Activated T-helper 17 cell treated with anti-CD3 and anti-CD28 coated beads, Interleukin-2, amount 50 U/mL, for 72 hours (primary cell): ENCODE measurements at places on chromosomes 11 and 22.
A peak's percentile ranks its signal among the peaks of the same experiment; 100 is the strongest.

GRCh38 chr11:67119585-67120391 is 725 bp downstream of the KDM2A start:
- ATAC-seq = peak; percentile 0

DNA sequence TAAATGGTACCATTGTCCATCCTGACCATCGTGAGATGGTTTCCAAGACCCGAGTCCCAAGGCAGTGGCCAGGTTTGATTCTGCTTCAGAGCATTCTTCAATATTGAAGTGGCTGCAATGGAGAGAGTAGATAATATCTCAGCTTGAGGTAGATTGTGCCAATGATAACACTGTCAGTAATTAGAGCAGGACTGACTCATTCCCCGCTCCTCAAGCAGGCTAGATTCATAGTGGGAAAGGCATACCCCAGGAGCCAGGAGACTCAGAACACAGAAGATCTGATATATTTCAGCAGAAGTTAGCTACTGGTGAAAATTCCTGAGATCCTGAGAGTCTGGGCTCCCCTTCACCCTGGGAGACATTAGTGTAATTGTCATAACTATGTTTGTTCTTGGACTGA is 55.6 kb upstream of the LARGE1 start:
- ATAC-seq = no peak

- no peak for ATAC-seq
Observed at GRCh38 chr22:49291169-49291568, 536.5 kb downstream of the BRD1 start.

DNA sequence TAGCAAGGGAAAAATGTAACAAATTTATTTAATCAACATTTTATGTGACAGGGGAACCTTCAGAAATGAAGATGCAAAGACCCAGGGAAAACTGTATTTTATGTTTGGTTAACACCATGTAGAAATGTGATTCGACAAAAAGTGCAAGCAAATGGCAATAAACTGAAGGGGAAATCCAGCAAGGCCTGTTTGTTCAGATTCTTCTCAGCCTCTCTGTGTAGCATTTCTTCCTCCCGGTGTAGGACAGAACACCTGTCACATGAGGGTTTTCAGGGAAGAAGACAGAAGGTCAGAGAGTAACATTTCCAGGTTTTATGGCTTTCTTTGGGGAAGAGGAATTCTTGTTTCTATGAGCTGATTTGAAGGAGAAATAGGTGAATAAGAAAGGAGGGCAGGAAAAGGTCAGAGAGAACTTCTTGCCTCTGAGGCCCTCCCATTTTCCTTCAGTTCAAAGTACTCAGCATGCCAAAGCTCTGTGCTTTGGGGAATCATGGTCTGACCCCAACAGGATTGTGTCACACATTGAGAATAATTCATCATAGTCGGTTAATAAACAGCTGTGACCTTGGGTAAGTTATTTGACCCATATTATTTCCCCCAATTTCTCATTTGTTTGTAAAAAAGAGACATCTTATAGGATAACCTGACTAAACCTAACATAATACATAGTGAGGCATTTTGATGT is 45.5 kb upstream of the ME3 start:
- ATAC-seq = no peak

DNA sequence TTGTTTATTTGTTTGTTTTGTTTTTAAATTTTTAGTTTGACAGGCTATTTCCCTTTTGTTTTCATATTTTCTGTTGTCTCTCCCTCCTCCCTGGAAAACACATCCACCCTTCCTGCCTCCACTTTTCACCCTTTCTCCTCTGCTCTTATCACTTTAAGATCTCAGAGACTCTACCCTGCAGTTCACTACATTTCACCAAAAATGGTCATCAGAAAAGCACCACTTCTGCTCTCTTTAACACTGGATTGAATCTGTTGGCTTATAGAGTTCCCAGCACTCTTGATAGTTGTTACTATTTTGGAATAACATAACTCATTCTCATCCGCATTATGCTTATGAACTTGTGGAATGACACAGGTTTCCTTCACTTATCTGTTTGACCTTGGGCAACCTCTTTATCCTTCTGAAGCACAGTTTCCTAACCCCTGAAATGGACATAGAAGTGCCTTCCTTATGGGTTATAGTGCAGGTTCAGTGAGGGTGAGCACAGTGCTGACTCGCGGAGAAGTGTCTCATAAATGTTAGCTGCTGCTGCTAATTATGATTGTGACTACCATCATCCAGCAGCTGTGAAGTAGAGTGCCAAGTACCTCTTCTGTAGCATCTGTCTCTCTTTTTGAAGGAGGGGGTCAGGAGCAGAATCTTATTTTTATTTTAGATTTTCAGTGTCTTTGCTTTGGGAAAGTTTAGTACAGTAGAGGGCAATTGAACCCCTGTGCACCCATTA is 15.0 kb downstream of the TEAD1 start:
- no peak for ATAC-seq

- ATAC-seq = no peak
Observed at GRCh38 chr11:80379620-80380278, 938.9 kb upstream of the TENM4 start.

GRCh38 chr22:45334068-45334467 is 24.3 kb downstream of the FAM118A start:
- ATAC-seq = no peak

DNA sequence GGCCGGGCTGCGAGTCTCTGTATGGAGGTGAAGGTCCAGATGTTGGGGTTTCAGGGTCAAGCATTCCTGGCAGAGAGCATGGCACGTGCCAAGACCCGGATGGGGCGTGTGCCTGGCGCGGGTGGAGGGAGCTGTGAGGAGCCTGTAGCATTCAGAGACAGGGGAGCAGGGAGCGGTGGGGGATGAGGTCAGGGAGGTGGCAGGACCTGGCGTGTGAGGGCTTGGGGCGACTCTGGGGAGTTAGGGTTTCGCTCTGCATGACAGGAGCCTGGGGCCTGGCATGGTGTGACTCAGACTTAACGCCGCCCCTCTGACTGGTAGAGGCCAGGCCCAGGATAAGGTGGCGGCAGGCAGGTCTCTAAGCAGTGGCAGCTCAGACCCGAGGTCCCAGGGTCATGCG is 103.0 kb downstream of the KCNQ1 start:
- no peak for ATAC-seq

- ATAC-seq = no peak
Observed at GRCh38 chr11:72951888-72952287, 137.7 kb downstream of the ATG16L2 start.

GRCh38 chr11:6323291-6323905 is 3.1 kb upstream of the CAVIN3 start:
- ATAC-seq = no peak

DNA sequence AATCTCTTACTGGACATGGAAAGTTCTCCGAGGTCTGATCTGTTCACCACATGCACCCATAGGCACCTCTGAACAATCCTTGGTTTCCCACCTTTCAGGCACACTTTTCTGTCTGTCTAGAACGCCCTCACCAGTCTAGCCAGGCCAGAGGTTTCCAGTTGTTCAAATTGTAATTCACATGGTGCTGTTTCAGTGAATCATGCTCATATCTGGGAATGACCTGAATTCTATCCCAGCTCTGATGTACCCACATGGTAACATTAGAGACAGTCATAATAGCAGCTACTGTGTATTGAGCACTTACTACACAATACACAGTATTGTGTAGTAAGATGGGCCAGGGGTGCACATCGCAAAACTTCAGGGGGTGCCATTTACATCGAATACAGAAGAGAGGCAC is 138.2 kb downstream of the COMMD9 start:
- ATAC-seq = no peak

DNA sequence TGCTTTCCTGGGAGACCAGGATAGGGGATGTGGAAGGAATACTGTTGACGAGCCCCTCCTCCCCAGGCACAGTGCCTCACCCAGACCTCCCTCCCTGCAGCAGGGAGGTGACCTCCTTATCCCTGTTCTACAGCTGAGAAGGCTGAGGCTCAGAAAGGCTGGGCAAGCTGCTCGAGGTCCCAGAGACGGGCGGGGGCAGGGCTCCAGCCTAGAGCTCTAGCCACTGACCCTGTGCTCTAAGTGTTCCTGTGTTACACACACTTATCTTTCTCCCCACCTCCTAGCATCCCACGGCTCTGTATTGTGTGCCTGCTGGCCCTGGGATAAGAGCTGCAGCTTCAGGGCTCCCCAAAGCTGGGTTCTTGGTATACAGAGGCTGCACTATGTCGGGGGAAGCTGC is 7.9 kb downstream of the CCDC134 start:
- no peak for ATAC-seq

GRCh38 chr11:72750086-72750485 is 2.1 kb downstream of the ARAP1 start:
- ATAC-seq = no peak

DNA sequence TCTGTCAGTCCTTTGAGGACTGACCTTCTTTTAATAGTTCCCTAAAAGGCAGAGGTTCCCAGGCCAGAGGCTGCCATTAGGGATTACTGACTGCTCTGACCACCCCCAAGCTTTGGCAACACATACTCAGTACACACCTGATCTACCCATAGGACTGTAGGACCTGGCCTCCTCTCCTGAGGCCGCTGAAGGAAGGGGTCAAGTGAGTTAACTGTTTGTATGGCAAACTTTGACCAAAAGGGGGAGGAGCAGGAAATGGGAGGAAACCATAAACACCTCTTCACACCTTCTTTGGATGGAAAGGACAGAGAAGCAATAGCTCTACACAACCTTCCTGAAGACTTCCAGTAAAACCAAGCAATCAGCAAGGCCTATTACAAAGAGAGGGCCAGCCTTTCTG is 104.0 kb downstream of the APOL5 start:
- no peak for ATAC-seq

- ATAC-seq = no peak
Observed at GRCh38 chr22:42389143-42389542, 43.1 kb downstream of the NFAM1 start.

GRCh38 chr11:108959105-108959761 is 294.4 kb downstream of the DDX10 start:
- no peak for ATAC-seq

DNA sequence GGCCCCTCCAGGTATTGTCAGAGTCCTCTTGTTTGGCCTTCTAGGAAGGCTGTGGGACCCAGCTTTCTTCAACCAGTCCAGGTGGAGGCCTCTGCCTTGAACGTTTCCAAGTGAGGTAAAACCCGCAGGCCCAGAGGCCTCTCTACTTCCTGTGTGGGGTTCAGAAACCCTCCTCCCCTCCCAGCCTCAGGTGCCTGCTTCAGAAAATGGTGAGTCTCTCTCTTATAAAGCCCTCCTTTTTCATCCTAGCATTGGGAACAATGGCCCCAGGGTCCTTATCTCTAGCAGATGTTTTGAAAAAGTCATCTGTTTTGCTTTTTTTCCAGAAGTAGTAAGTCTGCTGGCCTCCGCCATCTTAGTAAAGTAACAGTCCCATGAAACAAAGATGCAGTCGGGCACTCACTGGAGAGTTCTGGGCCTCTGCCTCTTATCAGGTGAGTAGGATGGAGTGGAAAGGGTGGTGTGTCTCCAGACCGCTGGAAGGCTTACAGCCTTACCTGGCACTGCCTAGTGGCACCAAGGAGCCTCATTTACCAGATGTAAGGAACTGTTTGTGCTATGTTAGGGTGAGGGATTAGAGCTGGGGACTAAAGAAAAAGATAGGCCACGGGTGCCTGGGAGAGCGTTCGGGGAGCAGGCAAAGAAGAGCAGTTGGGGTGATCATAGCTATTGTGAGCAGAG is at the start of gene CD3E:
CD3E (plus strand) TSS at position 163 of the 681 bp plus-strand sequence; CDS start at position 386, 223 bp downstream.
- ATAC-seq = peak; percentile 81

GRCh38 chr11:72738199-72739141 is 13.7 kb downstream of the ARAP1 start:
- ATAC-seq = no peak

DNA sequence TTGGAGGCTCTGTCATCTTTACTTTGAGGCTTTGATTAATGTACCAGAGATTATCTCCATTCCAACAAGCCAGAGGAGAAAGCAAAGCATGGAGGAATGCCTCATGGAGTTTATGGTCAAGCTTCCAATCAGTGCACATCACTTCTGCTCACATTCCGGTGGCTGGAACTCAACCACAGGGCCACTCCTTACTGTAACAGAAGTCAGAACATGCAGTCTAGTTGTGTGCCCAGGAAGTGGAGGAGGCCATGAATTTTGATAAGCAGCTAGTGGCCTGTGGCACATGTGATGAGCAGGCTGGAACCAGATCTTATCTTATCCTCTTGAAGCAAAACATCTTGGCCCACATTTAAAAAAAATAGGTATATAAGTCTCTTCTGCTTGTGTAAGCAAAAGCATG is 258.9 kb upstream of the ARHGAP20 start:
- no peak for ATAC-seq

- ATAC-seq = no peak
Observed at GRCh38 chr22:44838316-44839016, 86.1 kb downstream of the ARHGAP8 start.

DNA sequence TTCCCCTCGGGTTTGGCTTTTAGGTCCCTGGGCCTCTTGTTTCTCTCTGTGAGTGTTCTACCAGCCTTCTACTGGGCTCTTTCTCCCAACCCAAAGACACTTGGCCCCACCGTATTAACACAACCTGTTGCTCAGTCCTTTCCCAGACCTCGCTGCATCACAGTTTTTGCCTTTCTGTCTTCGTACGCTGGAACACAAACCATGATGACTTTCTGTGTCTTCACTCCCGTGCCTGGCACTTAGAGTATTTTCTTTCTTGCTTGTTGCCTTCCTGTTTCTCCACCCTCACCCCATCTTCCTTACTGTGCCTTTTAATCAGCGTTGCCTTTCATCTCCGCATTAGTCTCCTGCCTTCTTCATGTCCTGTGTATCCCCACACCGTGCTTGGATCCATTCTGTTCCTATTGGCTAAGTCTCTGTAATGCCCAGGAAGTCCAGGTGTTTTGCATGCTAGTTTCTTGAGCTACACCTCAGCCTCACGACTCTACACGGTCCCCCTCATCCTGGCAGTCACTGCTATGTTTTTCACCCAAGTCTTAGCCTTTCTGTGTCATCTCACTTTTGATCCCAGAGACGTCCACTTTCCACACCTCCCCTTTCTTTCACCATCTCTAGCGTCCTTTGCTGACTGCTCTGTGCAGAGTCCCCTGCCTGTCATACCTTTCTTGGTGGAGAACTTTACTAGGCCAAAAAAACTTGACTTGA is 1.6 kb downstream of the MARK2 start:
- no peak for ATAC-seq

DNA sequence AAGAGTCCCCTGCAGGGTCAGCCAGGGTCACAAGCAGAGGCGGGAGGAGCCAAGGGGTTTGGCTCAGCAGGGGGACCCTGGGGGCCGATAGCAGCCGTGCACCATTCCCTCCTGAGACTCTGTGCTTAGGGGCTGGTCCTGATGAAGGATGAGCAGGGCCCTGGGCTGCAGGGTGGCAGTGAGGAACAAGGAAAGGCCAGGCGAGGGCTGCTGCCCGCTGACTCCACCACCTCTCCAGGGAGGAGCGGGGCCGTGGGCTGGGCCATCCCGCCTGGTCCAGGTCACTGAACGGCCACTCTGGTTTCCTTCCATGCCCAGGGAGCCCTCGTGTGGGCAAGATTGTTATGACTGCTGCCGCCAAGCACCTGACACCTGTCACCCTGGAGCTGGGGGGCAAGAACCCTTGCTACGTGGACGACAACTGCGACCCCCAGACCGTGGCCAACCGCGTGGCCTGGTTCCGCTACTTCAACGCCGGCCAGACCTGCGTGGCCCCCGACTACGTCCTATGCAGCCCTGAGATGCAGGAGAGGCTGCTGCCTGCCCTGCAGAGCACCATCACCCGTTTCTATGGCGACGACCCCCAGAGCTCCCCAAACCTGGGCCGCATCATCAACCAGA is 9.2 kb upstream of the NDUFS8 start:
- no peak for ATAC-seq
